ENCODE measurements at places on chromosomes 2 and 18. TPM values are rescaled to one million over a fixed set of nuclear protein-coding genes. Genes with fewer than 3 reads are reported as not detected.

GRCh38 chr2:200369886-200370285 is 63.4 kb downstream of the SPATS2L start:
- H3K4me3 ChIP-seq, result no peak overlapping the region
- H3K4me1 ChIP-seq, result peaks cover 17% of the 10 kb centered on the region
- H3K27ac ChIP-seq, result no peak overlapping the region
- DNase-seq, result no peak
- no peaks in the 10 kb centered on the region for H3K27me3 ChIP-seq
- H3K36me3 ChIP-seq, result peaks cover 5% of the 10 kb centered on the region

GRCh38 chr2:146388757-146389156 is 1456.1 kb upstream of the ACVR2A start:
- no peaks in the 10 kb centered on the region for H3K36me3 ChIP-seq
- no peak overlapping the region for H3K27ac ChIP-seq
- H3K4me3 ChIP-seq, result no peak overlapping the region
- no peaks in the 10 kb centered on the region for H3K4me1 ChIP-seq

- H3K4me1 ChIP-seq, result peaks cover 29% of the 10 kb centered on the region
- DNase-seq, result no peak
- no peaks in the 10 kb centered on the region for H3K27me3 ChIP-seq
- H3K4me3 ChIP-seq, result no peak overlapping the region
Observed at GRCh38 chr2:37679072-37679695, 7.7 kb upstream of the CDC42EP3 start.

DNA sequence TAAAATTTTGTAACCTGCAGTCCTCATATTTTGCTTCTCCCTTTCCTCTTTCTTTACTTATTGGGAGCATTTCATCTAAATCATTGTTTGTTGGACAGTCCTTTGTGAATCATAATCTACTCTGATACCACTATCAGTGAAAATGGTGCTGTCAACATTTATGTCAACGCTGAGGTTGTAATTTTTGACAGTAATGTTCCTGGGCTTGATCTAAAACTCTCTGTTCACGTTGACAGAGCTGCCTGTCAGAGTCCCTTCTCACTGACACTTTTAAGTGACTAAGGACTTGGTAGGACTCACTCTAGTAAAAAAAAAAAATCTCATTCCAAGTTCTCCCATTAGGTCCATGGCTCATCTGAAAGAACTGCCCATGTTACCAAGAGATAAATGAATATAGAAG is 1640.8 kb upstream of the PIK3C3 start:
- no peak for DNase-seq
- H3K27ac ChIP-seq, result no peak overlapping the region
- H3K4me1 ChIP-seq, result no peaks in the 10 kb centered on the region
- no peak overlapping the region for H3K4me3 ChIP-seq
- H3K36me3 ChIP-seq, result no peaks in the 10 kb centered on the region

DNA sequence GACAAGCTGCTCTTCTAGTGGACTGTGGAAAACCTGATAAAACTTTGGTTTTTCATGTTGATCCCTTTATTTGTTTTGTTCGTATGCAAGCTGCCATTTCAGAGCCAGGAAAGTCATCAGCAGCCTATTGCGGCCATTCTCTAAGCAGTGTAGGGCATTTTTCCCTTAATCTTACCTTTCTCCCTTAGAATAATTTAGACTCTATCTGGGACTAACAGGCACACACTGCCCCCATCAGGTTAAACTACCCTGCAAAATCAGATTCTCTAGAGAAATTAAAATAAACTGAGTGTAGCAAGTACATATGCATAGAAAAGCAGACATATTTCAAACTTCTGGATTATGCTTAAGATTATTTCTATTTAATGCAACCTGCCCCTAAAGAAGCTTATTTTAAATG is 347.5 kb downstream of the METTL4 start:
- H3K4me1 ChIP-seq, result no peaks in the 10 kb centered on the region
- no peak overlapping the region for H3K27ac ChIP-seq
- no peak for DNase-seq
- no peaks in the 10 kb centered on the region for H3K36me3 ChIP-seq
- no peak overlapping the region for H3K4me3 ChIP-seq
- H3K27me3 ChIP-seq, result peaks cover 14% of the 10 kb centered on the region

- H3K27me3 ChIP-seq, result no peaks in the 10 kb centered on the region
- H3K4me1 ChIP-seq, result peaks cover 13% of the 10 kb centered on the region
- H3K27ac ChIP-seq, result no peak overlapping the region
- H3K36me3 ChIP-seq, result peaks cover 9% of the 10 kb centered on the region
- no peak for DNase-seq
- H3K4me3 ChIP-seq, result no peak overlapping the region
Observed at GRCh38 chr18:79530821-79531220, 135.1 kb downstream of the NFATC1 start.

ANKRD30B gene
- total RNA-seq, result not detected

KIAA2012 gene
- not detected for total RNA-seq

GPR35 gene
- total RNA-seq, result 8.9 TPM

DSG1 gene
- total RNA-seq, result not detected
